ENCODE measurements at places on chromosomes 4 and X.

- DNase-seq, result no peak
Measured at GRCh38 chrX:151828439-151829080, 84.1 kb upstream of the MAGEA4 start.

GRCh38 chrX:115632455-115632854 is 71.5 kb downstream of the PLS3 start:
- no peak for DNase-seq

GRCh38 chr4:138311771-138312535 is 69.8 kb upstream of the SLC7A11 start:
- DNase-seq, result no peak

- no peak for DNase-seq
Measured at GRCh38 chr4:153270361-153270760, 66.1 kb downstream of the TRIM2 start.

- DNase-seq, result no peak
Measured at GRCh38 chrX:41001327-41001726, 83.9 kb upstream of the USP9X start.

GRCh38 chr4:185202984-185203485 is 765 bp downstream of the CFAP97 start:
- DNase-seq, result no peak

DNA sequence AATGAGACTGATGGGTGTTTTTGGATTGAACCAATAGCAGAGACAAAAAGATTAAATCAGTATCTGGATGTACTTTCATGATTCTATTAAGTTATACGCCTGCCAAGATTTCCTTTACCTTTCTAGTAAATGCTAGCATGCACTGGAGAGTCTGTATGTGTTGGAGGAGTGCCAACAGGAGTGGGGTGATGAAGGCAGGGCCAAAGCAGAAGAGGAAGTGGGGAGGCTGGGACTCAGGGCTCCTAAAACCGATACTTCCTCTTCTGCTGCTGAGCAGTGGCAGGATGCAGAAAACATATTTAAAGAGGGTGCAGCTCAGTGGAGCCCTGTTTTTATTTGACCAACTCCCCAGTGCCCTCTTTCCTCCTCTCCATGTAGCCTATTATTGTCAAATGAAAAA is 5.6 kb downstream of the CYSLTR1 start:
- no peak for DNase-seq

GRCh38 chr4:78660559-78660958 is 109.0 kb downstream of the ANXA3 start:
- DNase-seq, result no peak

- no peak for DNase-seq
Measured at GRCh38 chr4:109301651-109302360, 652 bp downstream of the COL25A1 start.

DNA sequence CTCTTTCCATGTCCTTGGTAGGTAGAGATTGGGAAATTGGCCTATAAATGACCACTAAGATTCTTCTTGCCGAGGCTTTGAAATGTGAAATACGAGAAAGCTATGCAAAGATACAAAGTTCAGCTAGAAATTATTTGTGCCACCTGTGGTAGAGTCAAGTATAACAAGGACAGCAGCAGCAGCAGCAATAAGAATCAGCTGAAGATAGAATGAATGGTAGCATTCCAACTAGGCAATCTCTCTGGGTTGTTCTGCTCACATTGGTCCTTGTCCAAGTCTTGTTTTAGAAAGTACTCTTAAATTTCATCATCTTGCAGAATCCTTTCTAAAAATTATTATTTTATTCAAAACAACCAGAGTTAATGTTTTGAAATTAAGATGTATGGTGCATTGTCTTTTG is 67.8 kb upstream of the PCDH10 start:
- no peak for DNase-seq

DNA sequence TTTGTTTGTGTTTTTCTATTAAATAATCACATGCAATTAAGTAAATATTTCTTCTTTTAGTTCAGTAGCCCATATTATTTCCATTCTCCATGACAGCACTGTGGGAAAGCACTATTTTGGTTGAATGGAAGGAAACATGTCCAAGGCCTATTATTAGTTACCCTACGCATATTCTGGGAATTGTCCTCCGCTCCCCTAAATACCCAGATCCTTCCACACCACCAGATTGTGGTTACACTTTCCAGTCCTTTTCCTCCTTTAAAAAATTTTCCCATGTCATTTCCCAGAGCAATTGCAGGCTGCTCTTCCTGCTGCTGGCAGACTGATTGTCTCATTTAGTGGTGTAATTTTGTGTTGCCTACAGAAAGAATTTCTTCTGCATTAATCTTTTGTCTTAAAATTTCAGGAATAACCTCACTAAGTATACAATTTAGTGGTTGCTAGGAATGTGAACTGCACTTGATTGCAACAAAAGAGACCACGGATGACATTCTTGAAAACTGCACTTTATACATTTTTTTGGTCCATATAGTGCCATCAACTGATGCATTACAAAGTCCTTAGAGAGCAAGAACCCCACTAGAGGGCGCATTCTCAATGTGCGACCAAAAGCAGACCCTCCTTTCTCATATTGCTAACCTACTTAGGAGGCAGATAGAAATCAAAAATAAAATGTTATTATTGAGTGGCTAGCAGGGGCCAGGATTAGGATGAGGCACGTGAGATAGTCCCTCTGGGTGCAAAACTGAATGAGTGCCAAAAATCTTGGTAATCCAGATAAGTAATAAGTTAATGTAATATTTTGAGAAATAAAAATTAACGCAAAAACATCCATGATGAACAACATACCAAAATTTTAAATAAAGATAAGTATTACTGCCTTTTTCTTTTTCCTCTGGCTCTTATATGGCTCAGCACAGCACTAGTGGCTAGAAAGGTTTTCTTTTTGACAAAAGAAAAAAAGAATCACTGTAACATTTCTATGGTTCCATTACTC is 98.8 kb upstream of the IQCM start:
- no peak for DNase-seq

- no peak for DNase-seq
Measured at GRCh38 chrX:153968255-153968654, 3.4 kb downstream of the HCFC1 start.

DNA sequence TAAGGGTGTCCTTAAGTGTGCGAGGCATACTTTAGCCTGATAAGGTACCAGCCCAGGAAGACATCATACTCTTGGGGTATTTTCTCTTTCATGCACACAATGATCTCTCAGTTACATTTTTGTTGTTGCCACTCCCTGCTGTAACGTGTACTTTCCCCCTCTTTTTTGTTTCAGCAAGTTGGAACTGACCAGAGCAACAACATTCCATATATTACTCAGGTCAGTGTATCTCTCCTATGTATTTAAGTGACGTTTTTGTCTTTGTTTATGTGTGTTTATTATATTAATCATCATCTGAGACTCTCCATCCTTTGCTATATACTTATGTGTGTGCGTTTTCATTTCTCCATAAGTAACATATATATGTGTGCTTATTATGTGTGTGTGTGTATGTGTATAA is 71.3 kb upstream of the VBP1 start:
- no peak for DNase-seq

DNA sequence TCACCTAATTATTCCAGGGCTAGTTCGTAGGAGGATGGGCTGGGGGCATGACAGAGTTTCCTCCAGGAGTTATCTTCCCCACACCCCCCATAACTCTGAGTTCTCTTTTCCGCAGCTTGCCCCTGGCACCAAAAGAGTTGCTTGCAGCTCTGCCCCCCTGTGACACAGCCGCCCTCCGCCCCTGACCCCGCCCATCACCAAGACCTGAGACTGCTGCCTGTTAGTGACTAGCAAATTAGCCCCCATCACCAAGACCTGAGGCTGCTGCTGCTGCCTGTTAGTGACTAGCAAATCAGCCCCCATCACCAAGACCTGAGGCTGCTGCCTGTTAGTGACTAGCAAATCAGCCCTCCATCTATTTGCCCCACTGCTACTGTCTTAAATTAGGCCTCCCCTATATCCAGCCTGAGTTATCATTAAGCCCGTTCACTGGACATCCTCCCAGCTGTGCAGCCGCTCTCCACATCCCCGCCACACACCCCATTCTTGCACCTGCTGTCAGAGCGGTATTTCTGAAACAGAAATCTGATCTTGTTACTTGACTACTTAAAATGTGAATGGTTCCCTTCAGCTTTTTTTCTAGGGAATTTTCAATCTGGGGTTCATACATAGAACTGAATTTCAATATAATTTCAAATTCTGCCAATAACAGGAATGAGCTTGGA is 1.5 kb upstream of the PAPSS1 start:
- DNase-seq, result peak; percentile 45

- DNase-seq, result no peak
Measured at GRCh38 chrX:14228611-14229010, 198.9 kb upstream of the GEMIN8 start.

- DNase-seq, result no peak
Measured at GRCh38 chrX:134599184-134599914, 58.9 kb downstream of the PLAC1 start.

- no peak for DNase-seq
Measured at GRCh38 chr4:130485371-130485770, 1389.4 kb downstream of the C4orf33 start.

DNA sequence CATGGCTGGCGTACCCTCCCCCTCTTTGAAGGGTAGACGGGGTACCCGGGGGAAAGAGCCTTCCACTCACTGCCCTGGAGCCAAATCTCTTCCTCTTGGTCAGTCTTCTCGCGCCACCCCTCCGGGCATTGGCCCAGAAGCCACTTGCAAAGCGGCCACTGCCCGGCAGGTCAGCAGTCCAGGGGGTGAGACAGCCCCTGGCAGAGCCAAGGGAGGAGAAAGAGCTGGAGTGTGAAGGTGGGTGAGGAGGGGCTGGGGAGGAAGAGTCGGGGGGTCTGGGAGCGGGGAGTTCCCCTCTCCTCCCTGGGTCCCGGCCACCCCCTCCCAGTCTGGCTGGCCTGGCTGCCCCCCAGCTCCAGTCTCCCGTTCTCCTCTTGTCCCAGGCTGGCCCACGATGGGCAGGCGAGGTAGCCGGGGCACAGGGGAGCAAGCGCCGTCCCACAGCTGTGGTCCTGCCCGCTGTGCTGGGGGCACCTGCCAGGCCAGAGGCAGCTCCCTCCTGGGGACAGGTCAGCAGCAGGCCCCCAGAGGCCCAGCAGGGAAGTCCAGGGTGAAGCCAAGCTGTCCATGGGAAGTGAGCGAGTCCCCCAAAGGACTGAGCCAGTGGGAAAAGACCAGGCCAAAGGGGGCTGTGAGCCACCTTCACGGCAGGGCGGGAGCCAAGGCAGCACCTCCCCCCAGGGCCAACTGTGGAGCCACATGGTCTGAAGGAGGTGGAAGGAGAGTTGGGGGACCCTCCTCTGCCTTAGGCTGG is 21.6 kb upstream of the DUSP9 start:
- DNase-seq, result no peak

- DNase-seq, result no peak
Measured at GRCh38 chr4:148091896-148092295, 350.3 kb downstream of the NR3C2 start.

DNA sequence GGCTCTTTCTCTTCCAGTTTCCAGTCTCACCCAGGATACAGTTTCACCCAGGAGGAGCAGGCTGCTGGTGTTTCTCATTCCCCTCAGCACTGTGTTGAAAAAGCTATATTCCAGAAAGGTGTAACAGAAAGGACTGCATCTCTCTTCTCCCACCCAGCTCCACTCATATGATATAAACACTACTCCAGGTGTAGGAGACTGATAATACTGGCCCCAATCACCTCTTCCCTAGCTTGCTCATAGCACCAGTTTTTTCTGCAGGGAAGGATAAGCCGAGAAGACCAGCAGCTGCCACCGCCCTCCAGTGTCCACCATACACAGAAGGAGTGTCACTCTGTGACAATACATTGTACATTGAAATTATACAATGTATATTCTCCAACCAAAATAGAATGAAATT is 105.5 kb upstream of the STK26 start:
- no peak for DNase-seq

DNA sequence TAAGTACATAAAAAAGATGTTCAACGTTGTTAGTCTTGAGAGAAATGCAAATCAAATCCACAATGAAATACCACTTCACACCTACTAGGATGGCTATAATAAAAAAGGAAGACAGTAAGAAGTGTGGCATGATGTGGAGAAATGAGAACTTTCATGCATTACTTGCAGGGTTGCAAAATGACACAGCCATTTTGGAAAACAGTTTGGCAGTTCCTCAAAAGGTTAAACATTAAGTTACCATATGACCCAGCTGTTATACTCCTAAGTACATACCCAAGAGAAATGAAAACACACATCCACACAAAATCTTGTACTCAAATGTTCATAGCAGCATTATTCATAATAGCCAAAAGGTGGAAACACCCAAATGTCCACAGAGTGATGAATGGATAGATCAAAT is 25.8 kb upstream of the LIMCH1 start:
- no peak for DNase-seq

- DNase-seq, result peak; percentile 82
Measured at GRCh38 chrX:100768679-100769338, 36.9 kb upstream of the SYTL4 start.

GRCh38 chrX:22126327-22126726 is 94.2 kb downstream of the PHEX start:
- no peak for DNase-seq

- DNase-seq, result no peak
Measured at GRCh38 chr4:95898226-95898625, 58.3 kb downstream of the PDHA2 start.

DNA sequence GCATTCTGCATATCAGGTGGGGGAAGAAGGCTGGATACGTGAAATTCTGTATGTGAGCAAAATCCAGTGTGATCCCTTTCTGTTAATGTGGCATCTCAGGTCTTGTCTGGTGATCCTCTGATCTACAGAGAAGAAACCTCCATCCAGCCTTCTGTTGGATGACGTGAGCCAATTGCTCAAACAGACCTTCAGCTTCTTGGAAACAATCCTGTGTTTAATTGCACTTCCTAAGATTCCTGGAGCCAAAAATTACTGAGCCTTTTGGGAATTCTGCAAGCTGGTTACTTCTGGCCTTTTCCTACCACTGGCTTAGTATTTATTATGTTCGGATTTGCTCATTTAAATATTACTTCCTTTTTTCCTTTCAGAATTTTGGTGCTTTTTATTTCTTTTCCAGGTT is 51.2 kb downstream of the TRIML1 start:
- no peak for DNase-seq

- DNase-seq, result no peak
Measured at GRCh38 chr4:6999172-7000086, 43.7 kb upstream of the TADA2B start.

- DNase-seq, result no peak
Measured at GRCh38 chr4:7073059-7073458, 5.2 kb upstream of the GRPEL1 start.

DNA sequence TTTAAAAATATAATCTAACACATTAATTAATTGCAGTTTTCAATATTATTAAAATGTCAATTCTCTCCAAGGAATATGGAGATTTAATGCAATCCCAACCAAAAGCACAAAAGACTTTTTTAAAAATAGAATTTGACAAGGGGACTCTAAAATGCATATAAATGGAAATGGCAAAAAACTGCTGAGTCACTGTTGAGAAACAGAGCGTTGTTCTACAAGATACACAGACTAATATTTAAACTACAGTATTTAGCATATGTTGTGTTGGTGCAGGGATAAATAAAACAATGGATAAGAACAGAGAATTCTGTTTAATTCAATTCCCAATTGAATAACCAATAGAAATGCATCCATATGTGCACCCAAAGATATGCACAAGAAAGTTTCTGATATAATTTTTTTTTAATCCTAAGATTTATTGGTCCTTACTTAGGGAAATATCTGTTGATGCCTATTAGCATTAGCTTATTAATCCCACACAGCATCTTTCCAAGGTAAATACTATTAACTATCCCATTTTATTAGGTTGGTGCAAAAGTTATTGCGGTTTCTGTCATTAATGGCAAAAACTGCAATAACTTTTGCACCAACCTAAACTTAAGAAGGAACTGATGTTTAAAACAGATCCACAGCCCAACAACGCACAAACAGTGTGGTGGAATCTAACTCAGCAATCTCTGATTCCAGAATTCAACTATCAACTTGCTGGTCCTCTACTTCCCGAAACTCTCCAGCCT is 86.8 kb upstream of the VEGFC start:
- DNase-seq, result no peak
